ENCODE measurements at places on chromosomes 1 and 21.

DNA sequence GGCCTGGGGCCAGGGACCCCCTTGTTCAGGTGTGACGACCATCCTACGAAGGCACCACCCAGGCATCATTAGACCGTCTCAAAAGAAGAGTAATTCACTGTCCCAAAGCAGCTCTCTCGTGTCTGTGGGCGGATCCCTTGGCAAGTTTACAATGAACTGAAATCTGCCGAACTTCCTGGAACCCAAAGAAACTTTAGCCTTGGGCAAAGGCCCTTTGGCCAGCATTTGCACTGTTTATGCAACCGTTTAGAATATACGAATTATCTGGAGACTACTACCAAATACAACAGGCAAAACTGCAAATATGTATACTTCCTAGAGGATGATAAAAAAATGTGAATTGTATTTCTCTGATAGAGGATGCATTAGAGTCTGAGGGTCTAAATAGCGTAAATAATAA lies 1.4 kb upstream of the SOD1 start:
- no peak for DNase-seq

DNA sequence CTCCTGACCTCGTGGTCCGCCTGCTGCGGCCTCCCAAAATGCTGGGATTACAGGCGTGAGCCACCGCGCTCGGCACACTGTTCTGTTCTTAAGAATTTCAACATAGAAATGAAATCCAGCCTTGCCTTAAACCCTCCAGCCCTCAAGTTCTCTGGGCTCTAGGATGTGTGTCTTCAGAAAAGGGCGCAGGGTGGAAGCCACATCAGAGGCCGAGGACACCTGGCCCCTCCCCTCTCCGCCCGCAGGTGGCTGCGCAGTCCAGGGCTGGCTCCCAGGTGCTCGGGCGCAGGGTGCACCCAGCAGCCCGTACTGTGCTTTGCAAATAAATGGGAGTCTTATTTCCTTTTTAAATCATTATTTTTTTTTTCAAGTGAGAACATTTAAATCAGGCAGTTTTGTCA lies 2.0 kb upstream of the C1orf174 start:
- DNase-seq: no peak

- no peak for DNase-seq
These were observed 101.8 kb downstream of the CD247 start for GRCh38 chr1:167416506-167416905.

- DNase-seq: no peak
These were observed 23.3 kb upstream of the GBP2 start for GRCh38 chr1:89149229-89149628.

DNA sequence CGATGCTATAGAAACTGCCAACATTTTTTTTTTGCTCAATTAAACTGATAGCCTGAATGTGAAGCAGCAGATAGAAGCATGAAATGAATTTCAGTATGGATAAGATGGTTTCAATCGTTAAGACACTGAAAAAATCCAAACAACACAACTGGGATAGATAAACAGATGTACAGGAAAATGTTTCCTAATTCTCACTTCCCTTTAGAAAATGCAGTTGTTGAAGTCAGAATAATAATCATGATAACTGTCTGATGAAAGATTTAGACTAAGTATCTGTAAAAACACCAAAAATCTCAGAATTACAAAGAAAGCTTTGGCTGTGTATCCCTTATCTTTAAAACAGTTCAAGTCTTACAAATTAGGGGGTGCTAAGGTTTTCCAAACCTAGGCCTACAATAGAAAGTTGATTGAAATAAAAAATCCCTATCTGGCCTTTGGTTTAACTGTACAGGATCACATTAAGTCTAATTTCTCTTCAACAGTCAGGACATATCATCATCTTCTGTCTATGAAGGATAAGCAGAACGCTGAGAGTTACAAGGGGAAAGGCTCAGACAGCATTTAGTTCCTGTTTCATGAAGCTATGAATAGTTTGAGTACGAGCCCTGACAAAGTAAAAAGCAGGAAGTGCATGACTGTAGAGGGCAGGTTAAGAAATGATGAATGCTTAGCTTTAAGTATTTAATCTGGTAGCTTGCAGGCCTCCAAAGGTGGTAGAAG lies 203.2 kb downstream of the APP start:
- DNase-seq: no peak

DNA sequence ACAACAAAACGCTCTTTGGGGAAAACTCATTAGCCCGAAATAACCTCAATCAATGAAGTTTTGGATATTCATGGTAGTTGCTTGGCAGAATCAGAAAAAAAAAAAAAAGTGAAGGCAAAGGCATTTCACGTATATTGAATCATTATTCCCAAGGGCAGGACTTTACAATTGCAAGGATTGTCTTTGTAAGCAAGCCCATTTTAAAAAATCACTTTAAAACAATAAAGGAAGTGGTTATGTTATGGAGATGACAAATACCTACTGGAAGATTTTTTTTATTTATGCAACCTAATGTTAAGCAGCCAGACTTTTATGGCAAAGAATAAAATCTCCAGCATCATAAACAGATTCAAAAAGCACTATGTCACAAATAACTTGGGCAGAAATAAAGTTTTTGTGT lies 9.3 kb downstream of the GJB4 start:
- DNase-seq: no peak

GRCh38 chr1:13520985-13521384 lies 7.2 kb upstream of the LRRC38 start:
- DNase-seq: no peak

DNA sequence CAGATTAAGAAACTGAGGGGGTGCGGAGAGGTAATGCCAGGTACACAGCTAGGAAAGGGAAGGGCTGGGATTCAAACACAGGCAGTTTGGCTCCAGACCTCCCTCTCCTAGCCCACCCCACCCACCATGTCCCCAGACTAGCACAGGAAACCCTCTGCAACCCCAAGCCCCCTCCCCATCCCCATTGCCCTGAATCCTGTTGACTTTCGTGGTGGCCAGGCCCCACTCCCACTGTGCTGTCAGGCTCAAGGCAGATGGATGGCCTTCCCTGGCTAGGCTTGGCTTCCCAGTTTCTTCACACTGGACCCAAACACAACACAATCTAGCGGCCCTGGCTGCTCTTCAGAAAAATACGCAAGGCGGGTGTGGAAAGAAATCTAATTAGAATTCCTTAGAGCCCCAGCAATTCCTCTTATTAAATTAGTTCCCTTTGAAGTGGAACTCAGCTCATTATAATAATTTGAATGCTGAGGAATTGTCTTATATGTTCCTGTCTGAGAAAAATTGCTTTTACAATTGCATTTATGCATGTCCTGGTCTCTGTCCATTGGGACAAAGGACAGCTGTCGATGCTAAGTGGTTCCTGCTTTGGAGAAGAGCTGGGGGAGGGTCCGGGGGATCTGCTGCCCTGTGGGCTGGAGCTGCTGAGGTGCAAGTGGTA lies 97.4 kb downstream of the SYF2 start:
- no peak for DNase-seq

DNA sequence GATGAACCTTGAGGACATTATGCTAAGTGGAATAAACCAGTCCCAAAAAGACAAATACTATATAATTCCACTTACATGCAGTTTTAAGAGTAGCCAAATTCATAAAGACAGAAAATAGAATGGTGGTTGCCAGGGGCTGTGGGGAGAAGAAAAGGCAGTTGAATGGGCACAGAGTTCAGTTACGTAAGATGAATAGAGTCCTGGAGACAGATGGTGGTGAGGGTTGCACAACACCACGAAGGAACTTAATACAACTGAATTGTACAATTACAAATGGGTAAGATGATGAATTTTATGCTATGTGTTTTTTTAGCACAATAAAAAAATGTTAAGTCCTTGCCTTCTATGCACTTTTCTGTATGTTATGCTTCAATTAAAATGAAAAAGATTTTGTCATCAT lies 66.6 kb downstream of the CD34 start:
- no peak for DNase-seq

DNA sequence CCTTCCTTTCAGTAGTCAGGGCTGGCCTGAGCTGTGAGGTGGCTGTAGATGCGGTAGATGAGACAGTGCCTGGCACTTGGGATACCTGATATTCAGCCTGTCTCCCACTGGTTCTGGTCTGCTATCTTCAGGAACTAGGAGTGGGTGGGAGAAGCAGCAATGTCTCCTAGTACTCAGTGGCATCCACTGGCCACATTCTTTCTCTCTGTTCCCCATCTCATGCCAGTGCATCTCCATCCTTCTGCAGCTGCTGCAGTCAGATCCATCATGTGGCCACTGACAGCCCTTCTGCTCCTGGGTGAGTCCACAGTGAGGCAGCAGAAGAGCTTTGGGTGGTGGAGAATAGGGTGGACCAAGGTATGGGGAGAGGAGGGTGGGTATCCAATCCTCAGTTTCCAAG lies 1.1 kb downstream of the FCRLB start:
- DNase-seq: no peak

- peak; percentile 43 for DNase-seq
These were observed 37.9 kb upstream of the MGST3 start for GRCh38 chr1:165592945-165593823.

- no peak for DNase-seq
These were observed 83.6 kb downstream of the LRRC8D start for GRCh38 chr1:89904219-89904980.

- no peak for DNase-seq
These were observed 112.9 kb upstream of the IPO9 start for GRCh38 chr1:201715801-201716741.

DNA sequence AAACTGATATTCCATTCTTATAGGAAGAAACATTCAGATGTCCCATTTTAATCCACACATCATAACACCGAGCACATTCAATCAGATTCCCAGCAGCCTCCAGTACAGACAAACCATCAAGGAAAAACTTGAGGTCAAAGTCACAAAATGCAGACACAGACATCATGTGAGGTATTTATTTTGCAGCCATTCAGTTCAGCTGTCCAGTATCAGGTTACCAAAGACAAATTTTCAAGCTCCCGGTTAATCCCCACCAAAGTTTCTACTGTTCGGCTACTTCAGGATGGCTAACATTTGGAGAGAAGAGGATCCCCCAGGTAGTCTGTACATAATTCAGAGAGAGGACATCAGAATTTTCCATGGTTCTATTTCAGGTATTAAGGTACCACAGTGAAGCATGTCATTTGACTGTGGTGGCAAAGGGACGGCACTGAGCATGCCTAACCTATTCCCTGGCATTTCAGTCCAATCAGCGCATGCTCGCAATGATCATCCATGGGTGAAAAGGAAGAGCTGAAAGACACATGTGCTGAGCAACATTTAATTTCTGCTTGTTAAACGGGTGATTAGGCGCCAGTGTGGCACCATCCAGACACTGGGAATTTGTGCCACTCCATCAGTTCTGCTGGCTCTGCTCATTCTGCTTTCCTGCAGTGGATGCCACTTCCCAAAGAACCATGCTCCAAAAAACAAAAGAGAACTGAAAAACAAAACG lies 13.6 kb upstream of the NDC1 start:
- no peak for DNase-seq

- no peak for DNase-seq
These were observed 6.7 kb downstream of the CITED4 start for GRCh38 chr1:40855513-40855912.

DNA sequence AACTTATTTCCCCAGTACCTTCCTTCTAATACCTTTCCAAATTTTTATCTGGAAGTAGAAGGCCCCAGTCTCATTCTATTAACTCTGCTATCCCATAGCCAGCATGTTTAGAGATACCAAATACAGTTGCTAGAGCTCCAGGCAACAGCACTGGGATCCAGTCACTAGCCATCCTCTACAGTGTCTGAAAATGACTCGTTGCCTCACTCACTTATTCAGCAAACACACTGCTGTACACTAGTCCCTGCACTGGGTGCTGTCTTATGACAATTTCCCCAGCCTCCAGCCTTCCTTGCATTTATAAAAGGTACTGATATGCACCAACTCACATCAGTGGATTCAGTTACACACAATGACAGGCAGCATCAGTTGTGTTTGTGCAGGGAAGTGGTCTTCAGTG lies 179.0 kb downstream of the DSCAM start:
- no peak for DNase-seq

- DNase-seq: peak; percentile 89
These were observed 139.9 kb downstream of the DHRS3 start for GRCh38 chr1:12477936-12478611.

GRCh38 chr1:48205522-48205921 lies 17.0 kb upstream of the SLC5A9 start:
- no peak for DNase-seq

- no peak for DNase-seq
These were observed 49.7 kb downstream of the MYSM1 start for GRCh38 chr1:58650141-58650540.

- DNase-seq: no peak
These were observed 106.3 kb upstream of the LBR start for GRCh38 chr1:225534135-225534534.

DNA sequence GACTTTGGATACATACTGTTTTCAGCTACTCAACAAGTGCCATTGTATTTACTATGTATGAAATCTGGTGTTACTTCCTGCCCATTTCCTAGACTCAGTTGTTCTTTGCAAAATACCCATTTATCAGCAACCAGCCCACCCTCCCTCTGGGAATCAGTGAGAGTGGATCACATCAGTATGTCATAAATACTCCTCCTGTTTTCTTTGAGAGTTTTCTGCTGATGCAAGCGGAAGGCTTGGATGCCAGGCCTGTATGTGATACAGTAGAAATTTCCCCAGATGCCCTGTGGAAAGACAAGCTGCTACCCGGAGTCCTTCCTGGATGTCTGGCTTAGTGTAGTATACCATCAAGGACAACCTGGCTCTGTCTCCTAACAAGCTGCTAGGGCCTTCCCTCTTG lies 2.4 kb upstream of the PTPRC start:
- DNase-seq: no peak

GRCh38 chr21:16037421-16037955 lies 307.7 kb downstream of the USP25 start:
- DNase-seq: no peak
